D721Med (cell line): ENCODE measurements at places on chromosomes 13 and 19.

DNA sequence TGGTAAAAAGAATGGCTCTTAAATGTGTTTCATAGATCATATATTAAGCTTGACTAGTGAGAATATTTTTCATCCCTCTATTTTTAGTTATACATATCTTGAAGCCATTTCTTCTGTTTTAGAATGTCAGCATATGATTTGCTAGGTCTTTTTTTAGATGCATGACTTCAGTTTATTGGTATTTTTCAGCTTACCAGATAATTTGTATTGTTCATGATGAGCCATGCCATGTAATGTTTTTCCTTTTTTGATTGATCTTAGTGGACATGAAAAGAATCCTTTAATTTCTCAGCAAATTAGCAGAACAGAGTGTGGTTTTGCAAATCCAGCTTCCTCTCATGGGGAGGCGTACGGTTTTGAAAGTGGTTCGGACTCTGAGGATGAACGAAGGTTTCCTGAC, 168.5 kb downstream of the LMO7 start:
- no peak for DNase-seq

DNA sequence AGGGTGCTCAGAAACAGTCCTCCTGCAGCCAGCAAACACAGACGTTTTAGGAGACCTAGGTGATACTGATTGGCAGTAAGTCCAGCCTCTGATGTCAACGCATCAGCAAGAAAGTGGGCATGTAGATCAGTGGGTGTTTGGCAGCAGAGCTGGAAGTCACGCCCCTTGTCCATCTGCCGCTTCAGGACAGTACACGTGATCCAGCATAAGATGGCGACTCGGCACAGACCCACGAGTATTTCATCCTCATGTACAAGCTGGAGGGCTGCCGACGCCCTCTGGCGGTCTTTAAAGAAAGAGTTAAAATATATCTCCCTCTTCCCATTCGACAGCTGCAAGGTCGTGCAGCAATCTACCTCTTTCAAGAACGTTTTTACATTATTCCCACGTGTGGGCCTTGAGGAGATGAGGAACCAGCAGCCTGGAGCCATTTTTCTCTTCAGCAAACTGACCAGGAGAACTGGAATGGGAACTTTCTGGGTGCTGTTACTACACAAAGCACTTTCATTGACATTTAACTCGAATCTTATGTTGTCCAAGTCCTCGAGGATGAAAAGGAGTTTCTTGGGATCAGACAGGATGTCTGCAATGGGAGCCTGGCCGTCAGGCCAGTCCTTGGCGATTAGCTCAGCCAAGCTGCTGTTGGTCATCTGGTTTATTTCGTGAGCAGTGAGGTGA, 22.3 kb downstream of the NLRP11 start:
- DNase-seq, result no peak

DNA sequence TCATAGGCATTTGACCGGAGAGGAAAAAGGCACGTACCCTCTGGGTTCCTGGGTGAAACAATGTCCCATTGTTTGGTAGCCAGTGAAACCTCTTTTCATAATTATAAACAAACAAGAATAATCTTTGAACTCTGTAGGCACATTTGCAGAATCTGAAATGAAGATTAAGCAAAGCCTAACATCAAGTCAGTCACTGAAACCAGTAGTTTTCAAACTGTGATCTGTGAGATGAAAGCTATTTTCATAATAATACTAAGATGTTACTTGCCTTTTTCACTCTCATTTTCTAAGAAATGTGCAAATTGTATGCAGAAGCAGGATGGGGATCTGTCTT, 105.4 kb downstream of the WDFY2 start:
- no peak for DNase-seq

DNA sequence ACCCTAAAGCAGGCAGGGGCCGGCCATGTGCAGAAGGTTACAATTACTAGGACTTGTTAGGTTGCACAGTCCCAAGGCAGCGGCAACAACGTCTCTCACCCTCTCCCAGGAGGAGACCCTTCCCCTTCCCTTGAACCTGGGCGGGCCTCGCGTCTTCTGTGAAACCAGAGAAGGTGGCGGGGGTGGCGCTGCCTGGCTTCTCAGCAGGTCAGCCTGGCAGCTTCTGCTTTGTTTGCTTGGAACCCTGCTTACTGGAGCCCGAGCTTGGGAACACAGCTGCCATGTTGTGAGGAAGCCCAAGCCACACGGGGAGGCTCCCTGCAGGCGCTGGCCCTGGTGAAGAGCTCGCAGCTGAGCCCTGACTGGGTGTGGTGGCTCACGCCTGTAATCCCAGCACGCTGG, 15.5 kb downstream of the MKNK2 start:
- DNase-seq, result no peak

DNA sequence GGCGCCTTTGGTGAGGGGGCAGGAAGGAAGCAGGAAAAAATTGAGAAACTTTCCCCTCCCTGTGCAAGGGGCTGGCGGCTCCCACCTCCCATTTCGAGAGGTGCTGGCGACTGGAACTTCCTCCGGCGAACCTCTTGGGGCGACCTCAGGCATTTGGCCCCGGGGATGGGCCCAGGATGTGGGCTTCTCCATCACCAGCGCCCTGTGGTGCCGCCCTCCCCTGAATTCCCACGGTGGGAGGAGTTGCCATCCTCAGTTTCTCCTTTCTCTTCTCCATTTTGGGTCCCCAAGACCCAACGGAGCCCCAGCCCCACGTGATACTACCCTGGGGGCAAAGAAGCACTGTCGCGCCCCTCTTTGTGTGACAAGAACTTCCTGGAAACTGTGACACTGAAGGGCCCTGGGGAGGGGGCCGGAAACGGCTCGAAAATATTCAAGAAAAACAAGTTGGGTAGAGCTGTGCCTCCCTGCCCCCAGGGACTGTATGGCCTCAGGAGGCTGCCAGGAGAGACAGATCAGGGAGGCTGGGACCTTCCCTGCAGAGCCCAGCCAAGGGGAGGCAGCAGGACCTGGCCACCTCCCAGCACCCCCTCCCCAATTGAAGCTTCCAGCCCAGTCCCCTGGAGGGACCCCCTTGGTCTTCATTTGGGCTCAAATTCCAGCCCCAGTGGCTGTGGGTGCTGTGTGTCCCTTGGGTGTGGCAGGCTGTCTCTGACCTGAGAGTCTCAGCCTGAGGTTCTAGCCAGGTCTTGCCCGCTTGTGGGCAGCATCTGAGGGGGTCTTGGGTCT, 16.2 kb upstream of the AP1M2 start:
- no peak for DNase-seq
